Suprapubic skin (tissue), 4 donors: ENCODE measurements at places on chromosomes 3 and 15. TPM values are rescaled to one million over a fixed set of nuclear protein-coding genes. Genes with fewer than 3 reads are reported as not detected.

Gene MAP1A
- 2.4 TPM for total RNA-seq

Gene MELTF
- total RNA-seq: 42.9 TPM

Gene GOLGA6L9
- 9.7 TPM for total RNA-seq

Gene CD86
- total RNA-seq: 2.8 TPM

Gene SLC7A14
- not detected for total RNA-seq

Gene MOBP
- not detected for total RNA-seq

Gene CELF6
- 0.79 TPM for total RNA-seq

Gene IL17RB
- 1.7 TPM for total RNA-seq

Gene OR5K2
- not detected for total RNA-seq

Gene HYAL3
- 2.5 TPM for total RNA-seq

Gene CEMIP
- total RNA-seq: 9.1 TPM

Gene NR2E3
- not detected for total RNA-seq

Gene CCR4
- total RNA-seq: 0.42 TPM

Gene PCNP
- 73.5 TPM for total RNA-seq

Gene OIP5
- 2.2 TPM for total RNA-seq

Gene ALAS1
- total RNA-seq: 33.2 TPM

Gene CAND2
- total RNA-seq: 1.4 TPM

Gene CLCN2
- total RNA-seq: 7.9 TPM

Gene ADAMTS9
- 7.8 TPM for total RNA-seq
